Stimulated activated effector memory CD8-positive, alpha-beta T cell treated with anti-CD3 and anti-CD28 coated beads, Interleukin-12 subunit alpha, Interleukin-12 subunit beta, amount 100 ng/mL, for 72 hours (primary cell): ENCODE measurements at places on chromosomes 3 and 15.

DNA sequence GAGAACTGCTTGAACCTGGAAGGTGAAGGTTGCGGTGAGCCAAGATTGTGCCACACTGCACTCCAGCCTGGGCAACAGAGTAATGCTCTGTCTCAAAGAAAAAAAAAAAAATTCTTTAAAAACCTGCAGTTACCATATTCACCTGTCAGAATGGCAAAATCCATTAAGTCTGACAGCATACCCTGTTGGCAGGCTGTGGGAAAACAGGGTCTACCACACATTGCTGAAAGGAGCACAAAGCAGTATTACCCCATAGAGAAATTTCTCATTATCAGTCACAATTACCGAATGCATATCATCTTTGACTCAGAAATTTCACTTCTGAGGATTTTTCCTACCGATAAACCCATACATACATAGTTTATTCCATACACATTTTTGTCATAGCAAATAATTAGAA, 264.1 kb upstream of the SLCO3A1 start:
- no peak for DNase-seq

DNA sequence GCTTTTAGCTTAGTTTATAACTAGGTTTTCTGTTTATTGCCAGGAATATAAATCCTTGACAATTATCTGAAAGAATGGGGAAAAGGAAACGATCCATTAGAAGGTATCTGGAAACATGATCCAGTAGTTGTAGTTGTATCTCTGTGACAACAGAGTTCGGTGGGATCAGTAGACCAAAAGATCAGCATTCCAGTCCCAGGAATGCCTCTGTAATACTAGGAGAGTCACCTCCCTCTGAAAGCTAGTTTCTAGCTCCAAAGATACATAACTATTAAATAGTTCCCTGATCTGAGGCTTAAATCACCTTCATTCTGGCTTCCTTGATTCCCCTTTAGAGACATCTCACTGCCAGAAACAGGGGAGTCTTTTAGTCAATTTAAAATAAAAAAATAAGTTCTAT, 34.1 kb downstream of the MB21D2 start:
- DNase-seq, result no peak

DNA sequence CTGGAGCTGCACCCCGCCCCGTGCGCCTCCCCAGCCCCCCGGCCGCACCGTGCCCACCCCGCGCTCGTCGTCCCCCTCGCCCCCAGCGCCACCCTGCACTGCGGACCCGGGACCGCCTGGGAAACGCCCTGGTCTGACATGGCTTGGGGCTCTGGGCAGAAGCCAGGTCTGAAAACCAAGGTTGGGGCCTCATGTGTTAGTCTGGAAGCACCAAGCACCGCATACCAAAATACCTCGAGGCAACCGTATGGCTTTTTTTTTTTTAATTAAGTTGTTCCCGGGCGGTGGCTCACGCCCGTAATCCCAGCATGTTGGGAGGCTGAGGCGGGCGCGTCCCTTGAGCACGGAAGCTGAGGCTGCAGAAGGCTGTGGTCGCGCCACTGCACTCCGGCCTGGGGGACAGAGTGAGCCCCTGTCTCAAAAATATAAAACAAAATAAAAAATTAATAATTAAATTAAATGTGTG, 91.5 kb upstream of the CHD2 start:
- DNase-seq, result no peak

- DNase-seq, result no peak
Observed at GRCh38 chr3:123002749-123003497, 24.6 kb downstream of the SEMA5B start.

DNA sequence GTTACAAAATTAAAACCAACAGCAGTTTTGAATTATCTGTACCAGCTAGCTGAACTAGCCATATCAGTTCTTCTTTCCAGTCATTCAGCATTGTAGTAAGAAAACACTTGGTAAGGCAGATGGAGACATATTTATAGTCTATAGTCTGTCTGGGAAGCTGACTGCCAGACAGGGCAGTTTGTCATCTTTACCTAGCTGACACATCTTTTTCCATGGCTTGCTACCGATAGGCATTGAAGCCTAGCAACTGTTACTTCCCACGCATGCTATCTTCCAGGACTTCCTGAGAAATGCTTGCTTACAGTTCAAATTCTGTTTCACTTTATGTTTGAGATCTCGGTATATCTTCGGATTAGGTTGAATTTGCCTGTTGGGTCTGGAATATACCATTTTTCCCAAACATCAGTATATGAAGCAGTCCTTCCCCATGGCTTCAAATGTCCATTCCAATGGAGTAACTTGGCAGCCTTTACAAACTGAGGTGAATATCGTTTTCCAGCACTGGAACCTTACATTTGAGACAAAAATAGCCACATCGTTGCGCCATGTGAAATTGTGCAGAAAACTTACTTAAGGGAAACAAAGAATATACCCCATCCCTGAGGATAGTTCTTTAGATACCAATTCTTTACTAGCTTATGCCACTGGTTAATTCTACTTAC, 8.8 kb downstream of the GNL3 start:
- no peak for DNase-seq

- peak; percentile 63 for DNase-seq
Observed at GRCh38 chr3:49165771-49166751, at the start of gene CCDC71. Gene CCDC71 (minus strand): TSS chr3:49166331. CDS start chr3:49164208, 2,123 bp downstream.

GRCh38 chr3:89289574-89290190, 182.3 kb downstream of the EPHA3 start:
- DNase-seq, result no peak

DNA sequence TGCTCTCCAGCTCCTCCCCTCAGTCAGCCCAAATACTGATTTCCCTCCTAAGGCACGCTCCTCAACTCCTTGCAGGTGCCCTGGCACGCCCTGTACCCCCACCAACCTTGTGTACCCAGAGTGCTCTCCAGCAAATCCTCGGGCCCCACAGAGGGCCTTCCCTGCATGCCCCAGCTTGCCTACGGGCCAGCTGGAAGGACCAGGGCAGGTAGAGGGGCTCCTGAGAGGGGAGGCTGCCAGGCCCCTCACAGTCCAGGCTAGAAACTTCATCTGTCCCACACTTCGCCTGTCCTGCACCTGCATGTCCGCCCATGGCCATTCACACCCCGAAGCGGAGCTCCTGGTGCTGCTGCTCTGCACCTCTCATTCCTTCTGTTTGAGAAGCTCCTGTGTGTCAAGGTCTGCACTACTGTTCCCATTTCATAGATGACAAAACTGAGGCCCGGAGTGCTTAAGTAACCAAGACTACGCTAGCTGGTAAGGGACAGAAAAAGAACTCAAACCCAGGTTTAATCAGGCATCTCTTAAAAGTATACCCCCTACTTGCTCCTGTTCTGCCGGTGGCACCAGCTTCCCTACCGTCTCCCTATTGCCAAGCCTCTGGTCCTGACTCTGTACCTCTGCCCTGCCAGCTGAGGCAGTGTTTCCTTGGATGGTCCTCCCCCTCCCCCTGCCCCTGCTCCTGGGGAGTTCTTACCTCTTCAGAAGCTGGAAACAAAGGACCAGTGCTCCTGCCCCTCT, 35.6 kb downstream of the ZXDC start:
- DNase-seq, result no peak

- no peak for DNase-seq
Observed at GRCh38 chr15:59444980-59445545, 7.1 kb downstream of the FAM81A start.

- DNase-seq, result no peak
Observed at GRCh38 chr3:159977295-159977694, 11.3 kb upstream of the IL12A start.

- no peak for DNase-seq
Observed at GRCh38 chr3:27293939-27294338, 75.2 kb downstream of the NEK10 start.

DNA sequence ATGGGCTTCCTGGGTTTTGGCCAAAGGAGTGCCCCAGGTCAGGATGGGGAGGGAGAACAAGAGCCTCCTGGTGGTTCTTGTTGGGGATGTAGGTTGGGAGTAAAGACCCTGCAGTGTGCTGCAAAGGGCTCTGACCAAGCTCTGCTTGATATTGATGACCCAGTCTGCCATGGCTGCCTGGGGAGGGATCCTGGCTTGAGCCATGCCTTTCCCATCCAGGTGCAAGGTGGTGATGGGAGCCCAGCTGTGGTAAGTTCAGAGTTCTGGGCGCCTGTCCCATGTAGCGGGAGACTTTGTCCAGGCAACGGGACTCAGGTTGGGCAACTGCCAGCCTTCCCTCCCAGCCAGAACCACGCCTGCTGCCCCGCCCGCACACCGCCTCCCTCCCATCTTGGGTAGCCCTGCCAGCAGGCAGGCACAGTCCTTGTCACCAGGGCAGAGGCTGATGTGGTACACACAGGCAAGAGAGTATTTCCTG, 2.6 kb downstream of the GNAI2 start:
- no peak for DNase-seq

DNA sequence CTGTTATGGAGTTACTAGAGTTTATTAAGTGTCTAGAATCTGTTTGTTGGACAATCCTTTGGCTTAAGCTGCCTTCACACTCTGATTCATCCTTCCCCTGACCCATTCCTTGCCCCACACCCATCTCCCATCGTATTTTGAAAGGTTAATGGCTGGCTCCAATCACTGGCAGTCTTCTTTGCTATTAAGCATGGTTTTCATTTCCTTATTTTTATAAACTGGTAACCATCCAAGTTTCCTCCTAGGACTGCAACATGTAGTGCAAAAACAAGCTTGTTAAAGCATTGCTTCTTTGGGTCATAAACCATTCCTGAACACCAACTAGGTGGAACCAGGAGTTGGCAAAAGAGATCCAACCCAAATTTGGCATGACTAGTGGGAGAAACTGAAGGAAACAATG, 148.4 kb downstream of the DTWD1 start:
- no peak for DNase-seq

DNA sequence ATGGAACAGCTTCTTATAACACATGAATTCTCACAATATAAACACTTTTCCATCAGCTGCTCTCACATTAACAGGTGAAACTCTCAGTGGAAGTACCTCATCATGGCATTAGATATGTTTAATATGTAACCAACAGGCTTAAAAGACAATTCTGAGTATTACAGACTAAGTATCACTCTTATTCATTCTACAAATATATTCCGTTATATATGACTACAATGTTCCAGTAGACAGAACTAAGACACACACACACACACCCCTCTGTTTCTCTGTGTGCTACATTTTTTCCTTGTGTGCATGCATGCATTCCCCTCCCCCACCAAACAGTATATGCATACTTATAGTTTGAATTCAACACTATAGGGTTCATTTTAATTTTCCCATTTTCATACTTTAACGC, 32.4 kb downstream of the MRPL3 start:
- no peak for DNase-seq

DNA sequence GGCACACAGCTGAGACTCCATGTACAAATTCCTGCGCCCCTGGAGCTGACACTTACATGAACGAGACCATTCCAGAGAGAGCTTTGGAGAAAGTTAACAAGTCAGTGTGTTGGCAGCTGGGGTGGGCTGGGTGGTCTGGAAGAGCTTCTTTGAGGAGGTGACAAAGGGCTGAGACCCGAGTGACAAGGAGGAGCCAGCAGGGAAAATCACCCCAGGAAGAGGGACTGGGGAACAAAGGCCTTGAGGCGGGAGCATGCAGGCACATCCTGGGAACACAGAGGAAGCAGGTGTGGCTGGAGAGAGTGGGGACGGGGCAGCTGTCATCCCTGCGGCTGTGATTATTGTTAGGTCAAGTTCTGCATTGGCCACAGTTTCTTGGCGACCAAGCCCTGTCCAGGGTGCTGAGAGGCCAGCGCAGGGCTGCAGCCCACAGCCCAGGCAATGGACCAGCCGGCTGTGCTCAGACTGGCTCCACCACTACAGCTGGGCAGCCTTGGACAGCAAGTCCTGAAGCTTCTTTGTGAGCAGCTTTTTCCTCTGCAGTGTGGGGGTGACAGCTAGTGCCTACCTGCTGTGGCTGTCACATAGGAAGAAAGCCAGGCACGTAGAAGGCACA, 34.2 kb upstream of the PRR23E start:
- no peak for DNase-seq

- DNase-seq, result no peak
Observed at GRCh38 chr15:50458348-50459112, 34.3 kb downstream of the USP8 start.

GRCh38 chr3:4996771-4997291, 17.6 kb downstream of the BHLHE40 start:
- peak; percentile 47 for DNase-seq

DNA sequence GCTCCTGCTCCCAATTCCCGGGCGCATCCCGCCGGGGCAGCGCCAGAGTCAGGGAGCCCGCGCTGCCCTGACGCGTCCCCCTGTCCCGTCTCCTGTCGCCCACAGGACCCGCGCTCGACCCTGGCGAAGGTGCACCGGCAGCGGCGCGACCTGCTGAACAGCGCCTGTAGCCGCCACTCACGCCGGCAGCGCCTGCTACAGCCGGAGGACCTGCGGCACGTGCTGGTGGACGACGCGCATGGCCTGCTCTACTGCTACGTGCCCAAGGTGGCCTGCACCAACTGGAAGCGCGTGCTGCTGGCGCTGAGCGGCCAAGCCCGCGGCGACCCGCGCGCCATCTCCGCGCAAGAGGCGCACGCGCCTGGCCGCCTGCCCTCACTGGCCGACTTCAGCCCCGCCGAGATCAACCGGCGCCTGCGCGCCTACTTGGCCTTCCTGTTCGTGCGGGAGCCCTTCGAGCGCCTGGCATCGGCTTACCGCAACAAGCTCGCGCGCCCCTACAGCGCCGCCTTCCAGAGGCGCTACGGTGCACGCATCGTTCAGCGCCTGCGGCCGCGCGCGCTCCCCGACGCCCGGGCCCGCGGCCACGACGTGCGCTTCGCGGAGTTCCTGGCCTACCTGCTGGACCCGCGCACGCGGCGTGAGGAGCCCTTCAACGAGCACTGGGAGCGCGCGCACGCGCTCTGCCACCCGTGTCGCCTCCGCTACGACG, 16.9 kb downstream of the C3orf22 start:
- no peak for DNase-seq

GRCh38 chr3:156664011-156664830, 10.2 kb upstream of the TIPARP start:
- no peak for DNase-seq

DNA sequence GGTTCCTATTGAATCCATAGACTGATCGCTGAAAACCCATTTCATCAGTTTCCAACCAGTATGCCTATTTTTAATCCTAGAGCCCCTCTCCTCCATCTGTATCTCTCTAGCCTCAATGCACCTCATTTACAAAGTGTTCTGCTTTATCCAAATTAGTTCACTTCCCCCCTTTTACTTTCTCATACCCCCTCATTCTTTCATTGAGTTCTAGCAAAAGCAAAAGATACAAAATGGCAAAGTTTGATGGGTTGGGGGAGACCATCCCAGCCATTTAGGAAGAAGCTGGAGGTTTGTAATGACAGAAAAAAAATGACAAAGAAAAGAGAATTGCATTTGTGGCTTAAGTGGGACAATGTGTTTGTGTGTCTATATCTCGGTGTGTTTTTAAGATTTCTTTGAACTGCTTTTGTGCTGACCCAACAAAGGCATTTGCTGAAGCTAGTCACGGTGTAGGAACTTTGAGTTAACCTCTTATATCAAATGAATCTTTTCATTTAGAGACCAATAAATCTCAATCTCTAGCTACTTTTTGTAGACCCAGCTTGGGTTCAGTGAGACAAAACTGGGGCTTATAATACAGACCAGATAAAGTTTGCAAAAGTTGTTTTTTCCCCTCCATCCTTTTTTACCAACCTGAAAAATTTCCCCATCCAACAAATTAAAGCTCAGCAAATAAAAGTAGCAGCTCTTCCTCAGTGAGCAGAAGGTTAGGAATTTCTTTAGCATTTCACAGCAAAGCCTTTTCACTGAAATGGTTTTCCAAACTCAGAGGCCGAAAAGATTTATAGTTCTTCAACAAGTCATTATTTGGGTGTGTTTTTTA, 18.7 kb downstream of the NR2F2 start:
- DNase-seq, result no peak

- DNase-seq, result no peak
Observed at GRCh38 chr15:92503889-92504288, 110.2 kb downstream of the ST8SIA2 start.

GRCh38 chr3:126664591-126665214, 9.8 kb upstream of the TXNRD3 start:
- DNase-seq, result no peak
